Inflammatory macrophage treated with lipopolysaccharide for 4 hours (primary cell): ENCODE measurements at places on chromosomes 16 and 17.
A peak's percentile ranks its signal among the peaks of the same experiment; 100 is the strongest.

DNA sequence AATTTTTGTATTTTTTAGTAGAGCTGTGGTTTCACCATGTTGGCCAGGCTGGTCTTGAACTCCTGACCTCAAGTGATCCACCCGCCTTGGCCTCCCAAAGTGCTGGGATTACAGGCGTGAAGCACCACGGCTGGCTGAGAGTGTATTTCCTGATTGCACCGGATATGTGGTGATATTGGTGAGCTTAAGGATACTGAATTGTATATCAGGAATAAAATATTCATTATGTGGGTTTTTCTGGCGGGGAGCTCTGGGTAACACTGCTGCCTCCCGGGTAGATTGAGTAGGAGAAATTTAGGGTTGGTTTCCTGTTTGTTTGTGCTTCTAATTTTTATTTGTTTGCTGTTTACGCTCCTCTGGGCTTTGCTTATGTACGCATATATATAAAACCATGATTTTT is 7.7 kb upstream of the TMEM98 start:
- no peak for DNase-seq

- DNase-seq: no peak
Measured at GRCh38 chr17:61723183-61723582, 132.2 kb upstream of the NACA2 start.

GRCh38 chr17:44039829-44040635 is 25.3 kb upstream of the TMEM101 start:
- DNase-seq: no peak

DNA sequence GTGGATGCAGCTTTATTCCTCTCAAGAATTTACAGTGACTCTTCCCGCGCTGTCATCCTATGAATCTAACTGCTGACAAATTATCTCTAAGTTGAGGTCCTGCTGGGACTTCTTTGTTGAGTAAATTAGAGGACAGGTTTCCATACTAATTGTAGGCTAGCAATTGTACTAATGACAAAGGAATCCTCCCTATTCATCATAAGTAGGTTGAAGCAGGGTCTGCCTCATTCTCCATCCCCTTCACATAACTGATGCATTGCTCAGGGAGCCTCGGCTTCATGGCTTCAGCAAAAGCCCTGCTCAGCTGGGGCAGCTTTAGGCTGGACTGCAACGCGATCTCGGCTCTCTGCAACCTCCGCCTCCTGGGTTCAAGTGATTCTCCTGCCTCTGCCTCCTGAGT is 83.1 kb upstream of the IRX6 start:
- no peak for DNase-seq

DNA sequence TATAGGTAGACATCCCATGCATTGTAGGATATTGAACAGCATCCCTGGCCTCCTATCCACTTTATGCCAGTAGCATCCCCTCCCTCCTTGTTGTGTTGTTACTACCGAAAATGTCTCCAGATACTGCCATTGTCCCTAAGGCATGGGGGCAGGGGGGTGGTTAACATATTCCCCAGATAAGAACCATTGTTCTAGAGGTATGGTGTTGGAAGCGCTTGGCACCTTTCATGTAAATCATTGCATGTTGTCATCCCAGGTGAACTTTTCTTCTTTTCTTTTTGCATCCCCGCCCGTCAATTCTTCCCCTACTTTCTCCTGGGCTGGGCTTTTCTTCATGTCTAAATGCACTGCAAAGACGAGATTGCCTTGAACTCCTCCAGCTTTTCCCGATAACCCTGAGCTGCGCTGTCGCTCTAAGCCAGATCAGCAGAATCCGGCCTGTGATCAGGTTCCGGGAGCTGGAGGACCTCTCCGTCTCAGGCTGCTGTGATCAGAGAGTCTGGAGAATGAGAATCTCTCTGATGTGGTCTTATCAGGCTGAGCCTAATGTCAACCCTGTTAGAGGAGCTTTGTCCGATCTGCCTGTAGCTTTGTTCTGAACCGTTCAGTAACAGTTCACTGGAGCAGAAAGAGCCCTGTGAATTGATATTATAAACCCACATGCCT is 76.2 kb downstream of the RBFOX1 start:
- no peak for DNase-seq

GRCh38 chr16:78639775-78640174 is 540.3 kb downstream of the WWOX start:
- DNase-seq: no peak

GRCh38 chr17:49229805-49230600 is 584 bp downstream of the PHOSPHO1 start:
- DNase-seq: no peak

- DNase-seq: no peak
Measured at GRCh38 chr16:17282247-17282646, 188.5 kb downstream of the XYLT1 start.

DNA sequence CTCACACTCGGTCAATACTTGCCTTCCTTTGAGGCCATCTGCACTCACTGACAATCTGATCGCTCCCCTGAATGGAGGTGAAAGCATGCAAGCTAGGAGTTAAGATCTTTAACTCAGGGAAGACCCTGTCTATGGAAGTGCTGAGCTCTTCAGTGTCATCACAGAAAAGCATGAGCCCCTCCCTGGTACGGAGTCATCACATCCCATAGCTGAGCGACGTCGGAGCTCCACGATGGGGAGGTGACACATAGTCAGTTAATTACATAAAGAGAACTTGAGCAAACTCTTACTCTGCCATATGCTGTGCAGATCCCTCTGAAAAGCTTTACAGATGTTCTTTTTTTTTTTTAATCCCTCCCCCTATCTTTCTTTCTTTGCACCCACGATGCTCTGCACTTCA is 463.2 kb downstream of the WWOX start:
- DNase-seq: no peak

DNA sequence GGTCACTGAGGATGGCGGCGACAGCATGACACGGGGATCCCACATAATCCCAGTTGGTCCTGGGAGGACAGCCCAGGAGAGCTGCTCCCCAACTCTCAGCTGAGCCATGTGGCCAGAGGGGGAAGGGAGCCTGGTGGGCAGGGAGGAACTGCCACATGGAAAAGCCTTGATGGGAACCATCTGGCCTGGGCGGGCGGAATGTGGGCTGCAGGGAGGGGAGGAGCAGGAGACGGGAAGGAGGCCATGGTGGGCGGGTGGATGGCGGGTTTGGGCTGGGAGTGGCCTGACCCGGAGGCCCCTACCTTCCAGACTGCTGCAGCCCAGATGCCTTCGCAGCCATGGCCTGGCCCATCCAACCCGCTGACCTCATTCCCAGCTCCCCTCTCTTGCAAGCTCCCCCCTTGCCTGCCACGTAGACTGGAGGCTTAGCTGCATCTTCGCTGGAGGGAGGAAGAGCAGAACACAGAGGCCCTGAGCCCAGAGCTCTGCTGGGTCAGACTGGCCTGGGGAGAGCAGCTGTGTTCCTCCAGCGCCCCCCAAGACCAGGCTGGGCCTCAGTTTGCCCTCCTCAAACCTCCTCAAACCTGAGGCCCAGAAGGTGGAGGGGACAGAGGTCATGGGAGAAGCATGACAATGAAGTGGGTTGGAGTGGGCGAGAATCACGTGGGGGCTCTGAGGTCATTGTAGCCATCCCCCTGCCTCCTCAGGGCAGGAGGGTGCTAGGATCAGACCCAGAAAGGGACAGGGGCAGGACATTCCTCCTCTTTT is 8.2 kb upstream of the COL1A1 start:
- DNase-seq: peak; percentile 25

DNA sequence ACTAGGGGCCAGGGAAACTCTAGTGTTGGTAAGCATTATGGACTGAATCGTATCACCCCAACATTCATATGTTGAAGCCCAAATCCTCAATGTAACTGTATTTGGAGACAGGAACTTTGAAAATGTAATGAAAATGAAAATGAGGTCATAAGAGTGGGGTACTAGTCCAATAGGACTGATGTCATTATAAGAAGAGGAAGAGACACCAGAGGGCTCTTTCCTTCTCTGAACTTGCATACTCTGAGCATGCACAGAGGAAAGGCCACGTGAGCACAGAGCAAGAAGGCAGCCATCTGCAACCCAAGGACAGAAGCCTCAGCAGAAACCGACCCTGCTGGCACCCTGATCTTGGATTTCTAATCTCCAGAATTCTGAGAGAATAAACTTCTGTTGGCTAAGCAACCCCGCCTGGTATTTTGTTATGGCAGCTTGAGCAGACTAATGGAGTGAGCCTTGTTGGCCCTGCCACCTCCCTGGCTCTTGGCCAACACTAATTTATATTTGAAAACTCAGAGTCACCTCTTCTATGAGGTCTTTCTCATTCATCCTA is 273.4 kb downstream of the NTN1 start:
- DNase-seq: peak; percentile 73

- no peak for DNase-seq
Measured at GRCh38 chr16:74304164-74304834, 7.7 kb downstream of the PSMD7 start.

GRCh38 chr16:31202414-31203375 is at the start of gene PYCARD:
Gene PYCARD, minus strand, starts transcription at chr16:31202760. Its CDS starts 70 bp downstream, at chr16:31202690.
- DNase-seq: peak; percentile 77

GRCh38 chr17:9576521-9577372 is at the start of gene CFAP52:
Gene CFAP52, plus strand, starts transcription at chr17:9576642. Its CDS starts 54 bp downstream, at chr17:9576696.
- peak; percentile 79 for DNase-seq

DNA sequence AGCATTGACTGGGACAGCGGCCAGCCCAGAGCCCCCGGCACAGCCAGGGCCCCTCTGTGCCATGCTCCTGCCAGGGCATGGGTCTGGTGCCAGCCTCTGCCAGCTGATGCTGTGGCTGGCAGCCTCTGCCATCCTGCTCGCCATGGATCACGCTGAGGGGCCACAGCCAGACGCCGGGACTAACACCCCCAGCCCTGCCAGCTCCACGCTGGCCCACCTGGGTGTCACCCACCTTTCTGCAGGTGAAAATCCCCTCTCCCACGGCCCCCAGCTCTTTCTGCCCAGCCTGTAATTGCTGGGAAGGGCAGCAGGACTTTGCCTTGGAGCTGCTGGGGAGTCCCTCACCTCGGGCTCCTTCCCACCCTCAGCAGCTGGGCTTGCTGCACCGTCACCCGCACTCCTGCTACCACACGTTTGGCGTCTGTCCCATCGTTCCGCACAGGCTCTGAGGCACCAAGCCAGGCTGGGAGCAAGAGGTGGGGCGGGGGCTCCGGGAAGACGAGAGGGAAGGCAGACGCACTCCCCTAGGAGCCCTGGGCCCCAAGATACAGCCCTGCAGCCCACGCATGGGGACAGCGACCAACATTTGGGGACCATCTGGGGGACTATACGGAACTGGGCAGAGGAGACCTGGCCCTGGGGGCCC is 42.0 kb upstream of the ACSF3 start:
- DNase-seq: no peak

- no peak for DNase-seq
Measured at GRCh38 chr17:42321555-42321954, 33.3 kb downstream of the STAT5A start.

GRCh38 chr16:89491238-89491869 is 993 bp upstream of the ANKRD11 start:
- peak; percentile 77 for DNase-seq

GRCh38 chr17:33438139-33438538 is 145.0 kb upstream of the ASIC2 start:
- DNase-seq: peak; percentile 3

DNA sequence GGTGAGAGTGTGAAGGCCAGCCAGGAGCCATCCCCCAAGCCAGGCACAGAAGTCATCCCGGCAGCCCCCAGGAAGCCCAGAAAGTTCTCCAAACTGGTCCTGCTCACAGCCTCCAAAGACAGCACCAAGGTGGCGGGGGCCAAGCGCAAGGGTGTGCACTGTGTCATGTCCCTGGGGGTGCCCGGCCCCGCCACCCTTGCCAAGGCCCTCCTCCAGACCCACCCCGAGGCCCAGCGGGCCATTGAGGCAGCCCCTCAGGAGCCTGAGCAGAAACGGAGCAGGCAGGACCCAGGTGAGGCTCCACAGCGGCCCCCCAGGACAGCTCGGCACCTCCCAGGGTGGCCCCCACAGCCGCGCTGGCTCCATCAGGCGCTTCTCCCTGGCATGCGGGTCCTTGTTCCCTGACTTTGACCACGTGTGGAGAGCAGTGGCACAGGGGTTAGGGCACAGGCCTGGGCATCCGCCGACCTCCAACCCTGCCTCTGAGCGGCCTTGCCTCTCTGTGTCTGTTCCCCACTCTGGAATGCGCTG is 13.5 kb downstream of the FLYWCH2 start:
- no peak for DNase-seq

DNA sequence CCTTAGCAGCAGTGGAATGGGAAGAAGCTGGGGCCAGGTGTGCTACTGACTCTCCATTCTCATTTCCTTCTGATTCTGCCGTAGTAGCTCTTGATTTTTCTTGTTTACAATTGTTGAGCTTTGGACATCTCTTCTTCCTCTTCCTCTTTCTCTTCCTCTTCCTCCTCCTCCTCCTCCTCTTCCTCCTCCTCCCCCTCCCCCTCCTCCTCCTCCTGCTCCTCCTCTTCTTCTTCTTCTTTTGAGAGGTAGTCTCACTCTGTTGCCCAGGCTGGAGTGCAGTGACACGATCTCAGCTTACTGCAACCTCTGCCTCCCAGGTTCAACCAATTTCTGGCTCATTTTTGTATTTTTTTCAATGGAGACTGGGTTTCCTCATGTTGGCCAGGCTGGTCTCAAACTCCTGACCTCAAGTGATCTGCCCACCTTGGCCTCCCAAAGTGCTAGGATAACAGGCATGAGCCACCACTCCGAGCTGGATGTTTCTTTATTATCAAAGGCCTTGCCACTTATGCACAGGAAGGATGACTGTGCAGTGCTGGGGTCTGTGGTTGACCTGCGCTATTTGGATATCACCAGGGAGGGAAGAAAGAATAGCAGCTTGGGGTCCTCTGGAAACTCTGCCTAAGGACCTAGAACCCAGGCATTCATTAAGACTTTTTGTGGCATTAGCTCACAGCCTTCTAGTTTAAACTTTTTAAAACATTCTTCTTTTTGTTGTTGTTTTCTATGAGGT is 127.8 kb upstream of the KCNJ16 start:
- no peak for DNase-seq

DNA sequence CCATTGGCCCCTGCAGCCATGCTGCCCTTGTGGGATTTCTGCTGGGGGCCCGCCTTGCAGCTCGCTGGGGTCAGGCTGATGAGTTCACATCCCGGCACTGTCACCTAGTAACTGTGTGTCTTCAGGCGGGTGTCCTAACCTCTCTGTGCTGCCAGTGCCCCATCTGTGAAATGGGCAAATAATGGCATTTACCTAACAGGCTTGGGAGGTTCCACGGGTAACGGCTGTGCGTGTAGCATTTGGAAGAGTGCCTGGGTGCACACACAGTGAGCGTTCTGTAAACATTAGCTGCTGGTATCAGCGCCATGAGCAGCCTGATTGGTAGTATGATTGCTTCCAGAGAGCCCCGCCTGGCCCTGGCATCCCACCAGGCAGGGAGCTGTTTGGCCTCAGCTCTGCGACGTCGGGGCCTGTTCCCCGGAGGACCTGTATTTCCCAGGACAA is 167.3 kb upstream of the GSE1 start:
- no peak for DNase-seq

DNA sequence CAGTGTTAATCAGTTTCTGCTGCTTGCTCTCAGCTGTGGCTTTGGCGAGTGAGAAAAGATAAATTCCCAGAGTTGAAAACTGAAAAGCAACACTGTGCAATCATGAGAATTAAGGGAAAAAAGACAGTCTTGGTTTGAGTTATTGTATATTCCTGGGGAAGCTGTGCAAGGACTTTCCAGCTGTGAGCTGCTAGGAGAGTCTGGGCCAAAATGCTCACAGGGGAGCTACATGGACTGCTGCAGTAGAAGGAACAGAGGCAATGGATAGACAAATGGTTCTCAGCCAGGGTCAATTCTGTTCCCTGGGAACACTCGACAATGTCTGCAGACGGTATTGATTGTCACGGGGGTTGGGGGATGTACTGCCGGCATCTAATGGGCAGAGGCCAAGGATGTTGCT is 102.0 kb upstream of the ADAMTS18 start:
- no peak for DNase-seq
